ENCODE measurements at places on chromosomes 6 and 20.

- no peak for DNase-seq
Observed at GRCh38 chr6:142412241-142412640, 110.4 kb downstream of the ADGRG6 start.

DNA sequence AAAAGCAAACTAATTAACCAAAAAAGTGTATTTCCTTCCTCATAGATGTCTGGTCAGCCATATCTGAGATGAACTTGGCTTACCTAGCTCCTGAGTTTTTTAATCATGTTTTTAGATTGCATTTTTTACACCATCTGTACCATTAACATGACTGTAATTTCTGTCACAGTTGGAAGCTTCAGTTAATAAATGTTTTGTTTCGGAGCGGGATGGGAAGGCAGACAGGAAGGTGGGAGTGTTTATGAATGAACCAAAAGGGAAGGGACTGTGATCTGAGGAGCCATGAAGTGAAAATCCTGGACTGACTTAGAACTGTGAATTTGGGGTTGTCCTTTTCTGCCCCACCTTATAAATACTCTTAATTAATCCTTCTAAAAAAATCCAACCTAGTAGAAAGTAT is 445.6 kb upstream of the SOX4 start:
- no peak for DNase-seq

- DNase-seq = no peak
Observed at GRCh38 chr6:129696028-129696418, 14.0 kb downstream of the ARHGAP18 start.

DNA sequence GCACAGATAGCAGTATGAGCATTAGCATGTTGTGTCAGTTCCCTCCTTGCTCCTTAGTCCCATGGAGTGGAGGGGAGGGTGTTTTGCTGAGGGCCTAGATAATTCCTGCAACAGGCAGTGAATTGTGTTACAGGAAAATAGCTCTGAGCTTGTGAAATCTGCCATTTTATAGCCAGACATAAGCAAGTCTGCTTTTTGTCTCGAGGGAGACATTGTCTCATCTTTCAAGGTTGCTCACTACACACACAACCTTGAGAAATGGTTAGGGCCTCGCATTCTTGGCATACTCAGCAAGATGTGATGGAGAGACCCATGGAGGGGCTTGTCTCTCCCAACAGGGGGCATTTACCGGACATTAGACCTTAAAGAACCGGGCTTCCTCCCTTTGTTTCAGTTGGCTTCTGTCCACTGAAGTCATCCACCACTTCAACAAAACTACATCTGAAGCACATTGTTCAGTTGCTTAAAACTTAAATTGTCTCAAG is 108.0 kb upstream of the FOXO3 start:
- no peak for DNase-seq

GRCh38 chr6:142183351-142183750 is 36.3 kb downstream of the VTA1 start:
- DNase-seq = no peak

DNA sequence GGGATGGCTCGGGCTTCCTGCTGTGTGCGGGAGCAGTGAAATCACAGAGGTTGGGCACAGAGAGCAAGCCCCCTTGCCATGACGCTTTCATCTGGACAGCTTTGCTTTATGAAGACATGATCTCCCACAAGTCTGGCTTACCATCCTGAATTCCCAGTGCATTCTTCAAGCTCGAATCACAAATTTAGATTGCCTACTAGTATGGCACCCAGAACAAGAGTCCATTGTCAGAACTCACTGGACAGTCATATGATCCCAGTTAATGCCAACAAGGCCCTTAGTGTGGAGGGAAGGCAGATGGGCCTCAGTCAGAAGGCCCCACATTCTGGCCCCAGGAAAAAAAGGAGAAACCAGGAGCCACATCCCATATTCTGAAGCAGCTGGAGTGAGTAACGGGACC is 147.3 kb upstream of the FOXQ1 start:
- no peak for DNase-seq

DNA sequence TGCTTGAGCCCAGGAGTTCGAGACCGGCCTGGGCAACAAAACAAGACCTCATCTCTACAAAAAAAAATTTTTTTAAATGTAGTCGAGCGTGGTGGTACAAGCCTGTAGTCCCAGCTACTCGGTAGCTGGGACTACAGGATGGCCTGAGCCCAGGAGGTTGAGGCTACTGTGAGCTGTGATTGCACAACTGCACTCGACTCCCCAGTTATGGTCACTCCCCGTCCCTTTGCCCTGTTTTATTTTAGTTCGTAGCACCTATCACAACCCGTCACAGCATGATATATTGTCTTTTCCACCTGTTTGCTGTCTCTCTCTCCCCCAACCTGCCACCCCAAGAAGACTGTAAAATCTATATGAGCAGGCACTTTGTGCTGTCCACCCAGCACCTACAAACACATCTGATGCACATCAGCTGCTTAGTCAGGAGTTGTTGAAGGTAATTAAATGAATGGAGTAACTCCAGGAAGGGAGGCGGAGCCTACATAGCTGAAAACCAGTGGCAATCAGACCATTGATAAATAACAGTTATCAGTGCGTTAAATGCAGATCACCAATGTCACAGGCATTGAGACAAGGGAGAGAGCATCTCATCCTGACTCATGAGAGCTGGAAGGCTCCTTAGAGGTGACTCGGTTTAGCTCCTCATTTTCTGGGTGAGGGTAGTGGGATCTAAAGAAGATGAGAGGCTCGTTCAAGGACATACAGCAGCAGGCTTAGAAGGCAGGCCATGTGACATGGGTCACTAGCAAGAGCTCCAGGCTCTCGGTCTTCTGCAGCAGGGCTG is 14.4 kb upstream of the XRN2 start:
- DNase-seq = no peak

DNA sequence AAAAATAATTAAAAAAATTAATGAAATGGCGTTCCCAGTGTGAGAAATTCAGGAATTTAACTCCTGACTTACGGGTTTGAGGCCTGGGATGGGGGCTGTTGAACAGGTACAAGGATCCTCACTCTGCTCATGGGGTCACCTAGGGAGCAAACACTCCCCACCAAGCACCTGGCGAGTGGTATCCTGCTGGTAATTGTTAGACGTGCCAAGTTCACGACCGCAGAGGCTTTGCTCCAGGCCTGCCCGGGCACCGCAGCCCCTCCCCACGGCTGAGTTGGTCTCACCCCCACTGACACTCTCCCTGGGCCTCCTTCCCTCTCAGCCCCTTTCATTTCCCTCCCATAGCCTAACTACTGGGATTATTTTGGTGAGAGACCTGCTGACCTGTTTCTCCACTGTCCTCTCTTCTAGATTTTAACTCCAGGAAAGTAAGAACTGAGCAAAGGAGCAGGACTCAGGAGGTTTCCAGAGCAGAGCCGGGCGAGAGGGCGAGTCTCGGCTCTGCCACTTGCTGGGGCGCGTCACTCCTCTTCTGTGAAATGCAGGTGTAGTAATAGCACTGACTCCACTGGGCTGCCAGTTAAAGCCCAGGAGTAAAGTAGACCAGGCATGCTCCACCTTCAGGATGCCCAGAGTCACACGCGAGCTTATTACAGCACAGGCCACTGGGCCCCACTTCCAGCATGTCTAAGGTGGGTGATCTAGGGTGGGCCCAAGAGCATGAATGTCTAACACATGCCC is 22.8 kb downstream of the BMP7 start:
- DNase-seq = peak; percentile 81

DNA sequence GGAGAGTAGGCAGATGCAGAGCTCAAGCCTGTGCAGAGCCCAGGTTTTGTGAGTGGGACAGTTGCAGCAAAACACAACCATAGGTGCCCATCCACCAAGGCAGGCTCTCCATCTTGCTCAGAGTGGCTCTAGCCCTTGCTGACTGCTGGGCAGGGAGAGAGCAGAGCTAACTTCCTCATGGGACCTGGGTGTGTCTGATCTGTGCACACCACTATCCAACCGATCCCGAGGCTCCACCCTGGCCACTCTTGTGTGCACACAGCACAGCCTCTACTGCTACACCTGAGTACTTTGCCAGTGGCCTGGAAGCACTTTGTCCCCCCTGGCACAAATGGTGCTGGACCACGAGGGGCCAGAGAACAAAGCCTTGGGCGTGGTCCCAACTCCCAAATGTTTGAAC is 7.9 kb upstream of the DEFB125 start:
- DNase-seq = no peak

- no peak for DNase-seq
Observed at GRCh38 chr6:53918854-53919510, 124.2 kb downstream of the LRRC1 start.

DNA sequence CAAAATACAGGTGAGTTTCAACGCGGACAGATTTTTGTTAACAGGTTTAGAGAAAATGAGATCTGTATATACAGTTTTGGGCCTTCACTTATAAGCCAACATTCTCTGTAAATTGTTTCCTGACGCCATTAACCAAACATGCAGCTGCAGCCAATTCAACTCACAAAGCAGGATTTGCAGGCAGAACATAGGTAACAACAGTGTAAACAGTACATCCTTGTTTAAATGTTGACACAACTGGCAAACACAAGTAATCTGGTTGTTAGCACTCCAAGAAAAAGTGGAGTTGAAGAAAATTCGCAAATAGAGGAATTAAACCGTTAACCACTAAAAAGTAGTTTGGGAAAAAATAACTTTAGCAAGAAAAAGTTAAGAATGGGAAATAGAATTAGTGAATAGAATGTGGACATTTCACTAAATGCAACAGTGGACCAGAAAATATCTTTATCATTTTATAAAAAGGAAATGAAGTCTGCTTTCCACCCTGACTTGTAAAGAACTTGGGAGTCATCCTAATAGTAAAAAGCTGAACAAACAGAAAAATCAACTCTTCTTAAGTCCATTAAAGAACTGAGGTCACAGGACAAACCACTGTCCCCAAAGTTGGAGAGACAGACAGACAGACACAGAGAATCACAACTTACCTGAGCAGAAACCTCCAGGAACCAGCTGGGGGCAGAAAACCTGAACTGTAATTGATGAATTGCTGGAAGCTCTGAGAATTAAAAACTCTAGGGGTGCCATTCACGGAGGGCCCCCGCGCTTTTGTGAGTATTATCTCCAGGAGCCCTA is 10.1 kb downstream of the SMIM28 start:
- DNase-seq = no peak

Data from thyroid gland (tissue), 4 donors.